Mesenteric fat pad (tissue), 1 donor: ENCODE measurements at places on chromosomes 7 and 10. TPM values are rescaled to one million over a fixed set of nuclear protein-coding genes. Genes with fewer than 3 reads are reported as not detected.

GRCh38 chr7:44257618-44258422 lies 57.0 kb downstream of the YKT6 start:
- no peak for DNase-seq

DNA sequence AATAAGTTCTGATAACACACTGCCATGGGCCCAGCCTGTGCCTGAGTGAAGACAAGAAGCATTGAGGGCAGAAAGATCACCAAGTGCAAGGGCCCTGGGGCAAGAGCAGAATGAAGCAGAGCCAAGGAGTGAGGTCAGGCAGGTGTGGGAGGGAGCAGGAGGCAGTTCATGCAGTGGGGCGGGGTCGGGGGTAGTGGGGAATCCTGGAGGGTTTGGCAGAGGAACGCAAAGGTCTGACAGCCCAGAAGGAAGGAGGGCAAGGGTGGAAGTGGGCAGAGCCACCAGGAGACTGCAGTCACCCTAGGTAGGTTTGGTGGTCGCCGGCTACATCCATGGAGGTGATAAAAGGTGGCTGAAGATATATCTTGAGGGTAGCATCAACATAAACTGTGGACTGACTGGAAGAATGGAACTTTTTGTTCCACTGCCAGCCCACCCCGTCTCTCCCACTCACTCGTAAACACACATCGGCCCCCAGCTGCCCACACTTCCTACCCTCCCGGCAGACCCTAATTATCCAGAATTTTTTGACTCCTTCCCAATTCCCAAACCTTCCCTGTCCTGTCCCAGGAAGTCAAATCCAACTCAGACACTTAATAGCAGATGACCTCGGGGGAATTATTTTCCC lies 172.4 kb downstream of the ARHGAP12 start:
- no peak for DNase-seq

- no peak for DNase-seq
Measured at GRCh38 chr7:31925753-31926454, 144.3 kb downstream of the PDE1C start.

DNA sequence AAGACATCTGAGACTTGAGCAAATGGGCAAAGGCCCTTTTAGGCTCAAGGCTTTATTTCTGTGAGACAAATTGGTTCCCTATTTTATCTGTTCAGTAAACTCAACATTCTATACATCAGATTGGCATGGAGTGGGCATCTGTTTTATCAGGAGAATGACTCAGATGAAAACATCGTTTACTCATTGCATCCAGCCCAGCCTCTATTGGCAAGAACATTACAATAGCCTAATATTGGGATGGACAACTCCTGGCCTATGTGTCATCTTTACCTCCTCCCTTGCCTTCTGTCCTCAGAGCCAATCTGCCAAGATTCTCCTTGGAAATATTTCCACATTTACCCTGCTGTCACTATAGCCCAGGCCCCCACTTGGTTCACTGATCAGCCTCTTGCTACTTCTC lies 5.5 kb upstream of the BLNK start:
- DNase-seq: no peak

DNA sequence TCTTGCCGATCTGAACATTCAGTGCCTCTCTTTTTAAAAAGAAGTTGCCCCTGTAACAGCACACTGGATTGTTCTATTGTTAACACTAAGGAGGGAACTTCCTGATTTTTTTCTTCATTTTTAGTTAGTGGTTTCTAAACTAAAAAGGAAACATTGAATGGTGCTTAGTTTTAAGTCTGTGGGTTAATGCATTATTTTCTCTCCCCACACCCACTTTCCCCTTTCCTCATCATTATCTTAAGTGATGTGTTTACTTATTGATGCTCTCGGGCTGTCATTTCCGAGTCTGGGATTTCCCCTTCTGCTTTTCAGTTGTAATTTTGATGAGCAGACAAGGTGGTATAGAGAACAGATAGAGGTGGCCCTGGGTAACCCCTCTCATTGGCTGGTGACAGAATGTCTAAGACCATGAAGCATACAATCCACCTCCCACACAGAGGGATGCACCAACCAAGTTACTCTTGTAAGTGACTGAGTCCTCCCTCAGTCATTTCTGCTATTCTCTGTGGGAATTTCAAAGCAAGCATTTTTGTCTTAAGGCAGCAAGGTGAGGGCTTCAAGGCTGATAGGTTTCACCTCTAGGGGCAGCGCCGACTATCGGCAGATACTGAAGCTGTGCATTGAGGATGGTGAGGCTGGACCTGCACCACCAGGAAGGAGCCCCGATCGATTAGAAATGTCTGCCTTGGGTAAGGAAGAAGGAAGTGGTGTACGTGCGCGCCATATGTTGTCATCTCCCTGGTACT lies 49.5 kb downstream of the CHN2 start:
- no peak for DNase-seq

- DNase-seq: no peak
Measured at GRCh38 chr10:15879663-15880062, 19.4 kb upstream of the MINDY3 start.

GRCh38 chr7:127819975-127820731 lies 168.2 kb downstream of the SND1 start:
- no peak for DNase-seq

GRCh38 chr10:6047847-6048246 lies 14.3 kb downstream of the IL2RA start:
- DNase-seq: no peak

GRCh38 chr10:69318106-69318866 lies 40.0 kb downstream of the HK1 start:
- peak; percentile 96 for DNase-seq

- DNase-seq: no peak
Measured at GRCh38 chr10:14926061-14926470, 27.8 kb downstream of the DCLRE1C start.

The DYNC1I1 gene
- 4.3 TPM for total RNA-seq

The SLC16A9 gene
- 0.06 TPM for total RNA-seq

The FAM25C gene
- not detected for total RNA-seq

The PAPSS2 gene
- 125 TPM for total RNA-seq
